CD4-positive, CD25-positive, alpha-beta regulatory T cell (primary cell): ENCODE measurements at places on chromosomes 6 and 20. TPM values are rescaled to one million over a fixed set of nuclear protein-coding genes. Genes with fewer than 3 reads are reported as not detected.
A peak's percentile ranks its signal among the peaks of the same experiment; 100 is the strongest.

The LTA gene
- polyA plus RNA-seq, result 20.0 TPM

The BANF2 gene
- polyA plus RNA-seq, result not detected

GRCh38 chr6:8570256-8570920 is 135.0 kb upstream of the SLC35B3 start:
- no peaks in the 10 kb centered on the region for H3K4me1 ChIP-seq
- DNase-seq, result no peak
- H3K27me3 ChIP-seq, result no peaks in the 10 kb centered on the region

The EYS gene
- 0.06 TPM for polyA plus RNA-seq

The TMEM181 gene
- 5.7 TPM for polyA plus RNA-seq

- no peak for DNase-seq
- no peak overlapping the region for H3K4me3 ChIP-seq
- H3K27me3 ChIP-seq, result no peaks in the 10 kb centered on the region
- no peaks in the 10 kb centered on the region for H3K4me1 ChIP-seq
- H3K27ac ChIP-seq, result no peak overlapping the region
Observed at GRCh38 chr6:38159596-38159995, 340.1 kb downstream of the ZFAND3 start.

DNA sequence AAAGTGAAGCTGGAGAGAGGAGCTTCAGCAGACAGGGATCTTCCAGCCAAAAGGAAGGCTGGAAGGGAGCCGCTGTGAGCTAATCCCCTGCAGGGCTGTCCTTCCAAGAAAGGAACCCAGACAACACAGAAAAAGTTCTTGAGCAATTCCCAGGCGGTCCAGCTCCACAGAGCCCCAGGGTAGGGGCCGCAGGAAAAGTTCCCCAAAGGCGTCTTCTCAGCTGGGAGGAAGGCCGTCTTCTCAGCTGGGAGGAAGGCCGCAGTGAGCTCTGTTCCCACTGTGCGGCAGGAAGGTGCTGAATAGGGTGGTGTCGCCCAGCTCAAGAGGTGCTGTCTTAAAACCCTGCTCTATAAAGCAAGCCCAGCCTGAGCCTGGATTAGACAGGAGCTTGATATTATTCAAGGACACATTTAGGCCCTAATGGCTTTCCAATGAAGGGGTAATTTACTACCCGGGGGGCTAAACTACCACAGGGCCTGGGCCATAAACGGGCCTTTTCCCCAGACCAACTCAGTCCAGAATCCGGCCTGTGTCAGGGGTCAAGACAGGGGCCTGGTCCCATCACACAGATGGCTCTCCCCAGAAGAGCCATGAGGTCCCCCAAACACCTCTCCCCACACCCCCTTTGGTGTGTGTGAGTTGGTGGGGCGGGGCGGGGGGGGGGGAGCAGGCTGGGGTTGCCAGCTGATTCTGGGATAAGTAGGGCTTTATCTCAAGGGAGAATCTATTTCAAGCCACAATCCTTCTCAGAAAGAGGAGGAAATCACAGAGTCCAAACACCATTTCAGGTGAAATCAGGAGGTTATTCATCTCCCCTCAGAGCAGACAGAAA is 103.6 kb downstream of the NOL4L start:
- DNase-seq, result no peak
- H3K4me1 ChIP-seq, result peaks cover 53% of the 10 kb centered on the region
- H3K36me3 ChIP-seq, result no peaks in the 10 kb centered on the region
- H3K27me3 ChIP-seq, result no peaks in the 10 kb centered on the region

DNA sequence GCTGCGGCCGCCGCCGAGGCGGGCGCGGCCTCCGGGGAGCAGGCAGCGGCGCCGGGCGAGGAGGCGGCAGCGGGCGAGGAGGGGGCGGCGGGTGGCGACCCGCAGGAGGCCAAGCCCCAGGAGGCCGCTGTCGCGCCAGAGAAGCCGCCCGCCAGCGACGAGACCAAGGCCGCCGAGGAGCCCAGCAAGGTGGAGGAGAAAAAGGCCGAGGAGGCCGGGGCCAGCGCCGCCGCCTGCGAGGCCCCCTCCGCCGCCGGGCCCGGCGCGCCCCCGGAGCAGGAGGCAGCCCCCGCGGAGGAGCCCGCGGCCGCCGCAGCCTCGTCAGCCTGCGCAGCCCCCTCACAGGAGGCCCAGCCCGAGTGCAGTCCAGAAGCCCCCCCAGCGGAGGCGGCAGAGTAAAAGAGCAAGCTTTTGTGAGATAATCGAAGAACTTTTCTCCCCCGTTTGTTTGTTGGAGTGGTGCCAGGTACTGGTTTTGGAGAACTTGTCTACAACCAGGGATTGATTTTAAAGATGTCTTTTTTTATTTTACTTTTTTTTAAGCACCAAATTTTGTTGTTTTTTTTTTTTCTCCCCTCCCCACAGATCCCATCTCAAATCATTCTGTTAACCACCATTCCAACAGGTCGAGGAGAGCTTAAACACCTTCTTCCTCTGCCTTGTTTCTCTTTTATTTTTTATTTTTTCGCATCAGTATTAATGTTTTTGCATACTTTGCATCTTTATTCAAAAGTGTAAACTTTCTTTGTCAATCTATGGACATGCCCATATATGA is 3.2 kb downstream of the MARCKS start:
- H3K4me1 ChIP-seq, result peaks cover 43% of the 10 kb centered on the region
- DNase-seq, result no peak
- no peak overlapping the region for H3K4me3 ChIP-seq
- no peaks in the 10 kb centered on the region for H3K36me3 ChIP-seq
- H3K27me3 ChIP-seq, result peaks cover 35% of the 10 kb centered on the region
- no peak overlapping the region for H3K27ac ChIP-seq

DNA sequence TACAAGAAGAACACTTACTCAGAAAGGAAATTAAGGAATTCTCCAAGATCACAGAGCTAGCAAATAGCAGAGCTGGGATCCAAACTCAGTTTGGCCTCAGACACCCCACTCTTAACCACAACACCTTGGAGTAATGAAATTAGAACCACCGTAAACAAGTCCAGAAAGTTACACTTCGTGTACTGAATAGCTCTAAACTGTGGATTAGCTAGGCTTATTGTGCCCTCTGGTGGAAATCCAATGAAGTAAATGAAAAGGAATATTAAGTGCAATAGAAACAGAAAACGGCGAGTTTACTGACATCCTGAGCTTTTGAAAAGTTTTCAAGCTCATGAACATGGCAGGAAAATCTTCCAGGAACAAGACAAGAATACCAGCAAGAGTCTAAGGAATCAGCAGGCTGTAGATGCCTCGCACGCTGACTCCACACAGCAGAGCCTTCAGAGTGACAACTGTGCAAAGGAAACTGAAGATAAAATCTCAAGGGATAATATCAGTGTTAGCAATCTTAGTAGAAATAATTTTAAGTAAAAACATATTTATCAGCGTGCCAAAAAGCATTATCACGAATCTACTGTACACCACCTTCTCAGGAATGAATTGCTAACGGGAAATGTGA is 34.6 kb downstream of the FBXO5 start:
- peaks cover 7% of the 10 kb centered on the region for H3K4me1 ChIP-seq
- peak overlapping the region; percentile 46 for H3K4me3 ChIP-seq
- no peak overlapping the region for H3K27ac ChIP-seq
- H3K36me3 ChIP-seq, result no peaks in the 10 kb centered on the region
- H3K27me3 ChIP-seq, result peaks cover 11% of the 10 kb centered on the region

The ABHD16B gene
- polyA plus RNA-seq, result not detected

DNA sequence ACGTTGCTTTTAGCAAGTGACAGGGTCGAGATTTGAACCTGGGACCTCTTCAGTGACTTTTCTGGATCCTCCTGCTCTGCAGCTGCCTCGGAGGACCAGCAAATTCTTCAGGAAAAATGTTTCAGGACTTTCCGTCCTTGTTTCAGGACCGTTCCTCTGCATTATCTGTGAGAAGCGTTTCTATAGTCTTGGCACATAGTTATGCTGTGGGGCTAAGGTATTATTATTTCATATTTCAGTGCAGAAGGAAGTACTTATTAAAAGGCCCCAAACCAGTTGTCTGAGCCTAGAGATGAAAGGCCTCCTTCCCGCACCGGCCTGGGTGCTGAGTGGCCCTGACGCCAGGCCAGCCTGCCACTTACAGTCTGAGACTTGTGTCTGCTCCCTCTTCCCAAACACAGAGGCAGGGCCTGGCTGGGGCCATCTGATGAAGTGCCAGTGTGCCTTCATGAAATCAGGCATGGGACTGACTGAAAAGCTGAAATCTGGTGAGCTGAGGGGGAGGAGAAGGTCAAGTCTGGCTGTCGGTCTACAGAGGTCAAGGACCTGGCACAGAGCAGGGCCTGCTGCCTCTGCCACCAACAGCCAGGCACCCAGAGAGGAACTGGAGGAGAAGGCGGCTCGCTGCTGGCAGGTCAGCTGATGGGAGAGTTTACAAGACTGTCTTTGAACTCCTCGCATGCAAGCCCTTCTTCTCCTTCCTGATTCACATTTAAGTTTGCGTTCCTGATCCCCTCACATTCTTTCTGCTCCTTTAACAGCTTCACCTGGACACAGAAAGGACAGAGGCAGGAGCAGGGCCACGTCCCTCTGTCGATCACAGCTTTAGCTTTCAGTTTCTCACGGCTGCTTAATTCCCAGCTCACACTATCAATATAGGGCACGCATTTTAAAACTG is 8.9 kb upstream of the QKI start:
- peak overlapping the region; percentile 8 for H3K27ac ChIP-seq
- no peaks in the 10 kb centered on the region for H3K27me3 ChIP-seq
- DNase-seq, result peak; percentile 54

DNA sequence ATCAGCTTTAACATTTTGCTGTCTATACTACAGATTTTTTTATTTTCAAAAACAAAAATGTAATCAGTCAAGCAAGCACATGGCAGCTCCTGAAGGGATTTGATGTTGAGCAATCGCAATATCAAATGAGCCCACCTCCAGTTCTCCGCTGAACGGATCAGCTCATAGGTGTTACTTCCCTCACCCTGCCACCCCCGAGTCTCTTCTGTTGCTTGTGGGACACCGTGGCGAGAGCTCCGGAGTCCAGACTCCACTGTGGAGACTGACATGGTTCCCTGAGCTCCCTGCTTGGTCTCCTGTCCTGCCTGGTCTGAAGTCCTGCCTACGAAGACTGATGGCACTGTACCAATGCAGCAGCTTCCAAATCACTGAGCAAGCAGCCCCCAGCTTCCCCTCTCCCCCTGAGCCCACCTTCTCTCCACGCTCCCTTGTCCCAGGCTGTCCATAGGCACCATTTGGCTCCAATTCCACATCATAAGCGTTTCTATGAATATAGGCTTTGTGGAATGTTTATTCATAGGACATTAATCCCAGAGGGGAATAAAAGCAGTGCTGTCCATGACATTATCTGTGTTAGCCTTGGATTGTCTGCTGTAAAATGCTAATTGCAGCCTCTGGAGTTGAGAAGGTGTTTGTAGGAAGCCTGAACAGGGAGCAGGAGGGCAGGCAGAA is 162.2 kb downstream of the LY86 start:
- no peak overlapping the region for H3K4me3 ChIP-seq
- DNase-seq, result no peak

DNA sequence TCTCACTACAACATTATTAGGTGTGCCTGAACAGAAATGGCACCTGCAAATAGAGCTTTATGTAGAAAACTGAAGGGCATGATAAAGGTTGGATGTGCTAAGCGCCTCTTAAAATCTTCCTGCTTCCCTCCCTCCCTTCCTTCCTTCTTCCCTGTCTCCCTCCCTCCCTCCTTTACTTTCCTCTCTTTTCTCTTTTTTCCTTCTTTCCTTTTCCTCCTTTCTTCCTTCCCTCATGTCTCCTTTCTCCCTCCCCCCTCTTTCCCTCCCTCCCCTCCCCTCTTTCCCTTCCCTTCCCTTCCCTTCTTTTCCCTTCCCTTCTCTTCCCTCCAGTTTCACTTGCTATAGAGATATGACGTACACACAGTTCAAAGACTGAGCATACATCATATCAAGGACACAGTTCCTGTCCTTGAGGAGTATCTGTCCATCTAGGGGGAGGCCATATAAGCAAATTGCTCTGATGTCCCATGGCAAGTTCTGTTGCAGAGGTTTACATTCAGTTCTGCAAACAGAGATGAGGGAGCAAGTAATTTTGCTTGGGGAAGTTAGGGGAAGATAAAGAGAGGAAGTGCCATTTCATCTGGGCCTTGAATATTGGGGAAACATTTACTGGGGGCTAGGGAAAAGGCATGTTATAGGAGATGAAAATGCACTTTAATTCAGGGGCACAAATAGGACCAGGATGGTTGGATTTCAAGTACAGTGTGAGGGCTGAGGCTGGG is 79.0 kb upstream of the EEF1E1 start:
- H3K27ac ChIP-seq, result no peak overlapping the region
- no peak overlapping the region for H3K4me3 ChIP-seq
- no peaks in the 10 kb centered on the region for H3K27me3 ChIP-seq
- no peaks in the 10 kb centered on the region for H3K36me3 ChIP-seq

GRCh38 chr6:135693811-135694370 is 157.6 kb upstream of the PDE7B start:
- H3K27me3 ChIP-seq, result peaks cover 2% of the 10 kb centered on the region
- no peak overlapping the region for H3K27ac ChIP-seq
- H3K36me3 ChIP-seq, result no peaks in the 10 kb centered on the region
- H3K4me1 ChIP-seq, result no peaks in the 10 kb centered on the region
- H3K4me3 ChIP-seq, result no peak overlapping the region

GRCh38 chr6:21199262-21199661 is 394.3 kb upstream of the SOX4 start:
- H3K27me3 ChIP-seq, result no peaks in the 10 kb centered on the region

- H3K4me3 ChIP-seq, result no peak overlapping the region
- no peak overlapping the region for H3K27ac ChIP-seq
- H3K27me3 ChIP-seq, result no peaks in the 10 kb centered on the region
- H3K36me3 ChIP-seq, result no peaks in the 10 kb centered on the region
- no peak for DNase-seq
Observed at GRCh38 chr20:61551401-61551800, 299.3 kb downstream of the CDH4 start.

DNA sequence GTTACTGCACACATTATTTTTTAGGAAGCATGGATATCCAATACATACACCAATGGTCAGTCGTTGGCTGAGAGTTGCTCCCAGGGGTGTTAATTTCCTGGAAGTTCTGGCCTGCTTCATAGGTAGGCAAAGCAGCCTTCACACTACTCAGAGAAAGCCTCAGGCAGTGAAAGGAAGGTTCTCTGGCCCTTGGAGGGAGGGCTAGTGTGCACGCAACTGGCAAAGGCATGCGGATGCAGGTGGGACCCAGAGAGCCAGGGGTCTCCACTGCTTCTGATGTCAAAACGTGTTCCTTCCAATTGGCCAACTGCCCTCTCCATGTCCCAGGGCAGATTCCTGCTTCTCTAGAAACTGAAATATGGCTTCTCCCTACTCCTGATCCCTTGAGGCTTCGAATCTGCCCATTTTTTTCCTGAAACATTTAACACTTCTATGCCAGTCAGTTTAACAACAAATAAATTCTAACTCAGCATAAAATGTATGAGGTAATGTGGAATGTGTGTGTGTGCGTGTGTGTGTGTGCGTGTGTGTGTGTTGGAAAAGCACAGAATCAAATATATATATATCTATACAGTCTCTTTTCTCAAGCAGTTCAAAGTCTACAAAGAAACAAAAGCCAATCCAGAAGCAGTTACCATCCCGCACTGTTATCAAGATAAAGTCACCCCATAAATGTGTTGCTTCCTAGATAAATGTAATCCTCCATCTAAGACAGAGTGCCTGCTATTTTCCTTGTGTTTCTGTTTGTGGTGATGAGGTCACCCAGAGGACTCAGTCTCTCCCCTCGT is 94.0 kb upstream of the HIVEP1 start:
- H3K4me1 ChIP-seq, result no peaks in the 10 kb centered on the region
- H3K4me3 ChIP-seq, result no peak overlapping the region
- H3K27me3 ChIP-seq, result no peaks in the 10 kb centered on the region
- no peaks in the 10 kb centered on the region for H3K36me3 ChIP-seq
- H3K27ac ChIP-seq, result no peak overlapping the region
- DNase-seq, result no peak
